ENCODE measurements at places on chromosomes 5 and 9. TPM values are rescaled to one million over a fixed set of nuclear protein-coding genes. Genes with fewer than 3 reads are reported as not detected.

The SLC35D2 gene
- 22.2 TPM for total RNA-seq

The PCDHA9 gene
- total RNA-seq: not detected

The ADRA1B gene
- 19.1 TPM for total RNA-seq

The PRDM9 gene
- not detected for total RNA-seq

The ACER2 gene
- total RNA-seq: 2.6 TPM

The TPPP gene
- total RNA-seq: 5.7 TPM

The IQGAP2 gene
- total RNA-seq: 0.95 TPM

The BASP1 gene
- total RNA-seq: 327 TPM
